Lower lobe of right lung (tissue), 2 donors: ENCODE measurements at places on chromosomes 7 and 10. TPM values are rescaled to one million over a fixed set of nuclear protein-coding genes. Genes with fewer than 3 reads are reported as not detected.

SPDYE16 gene
- 0.18 TPM for total RNA-seq

HOXA10 gene
- 0.38 TPM for total RNA-seq

FGL2 gene
- total RNA-seq: 33.0 TPM

ZNF789 gene
- total RNA-seq: 11.1 TPM

LIPF gene
- not detected for total RNA-seq

CCL24 gene
- 4.1 TPM for total RNA-seq

HYAL4 gene
- not detected for total RNA-seq

PPP1R9A gene
- 28.9 TPM for total RNA-seq

LIPK gene
- total RNA-seq: not detected

ZNF282 gene
- 20.9 TPM for total RNA-seq

PSD gene
- total RNA-seq: 5.3 TPM

FKBP9 gene
- 104 TPM for total RNA-seq

CLRN3 gene
- total RNA-seq: not detected

MRLN gene
- not detected for total RNA-seq

ANKRD7 gene
- total RNA-seq: not detected

MYO1G gene
- total RNA-seq: 36.3 TPM

GRM3 gene
- total RNA-seq: not detected

MKI67 gene
- 4.8 TPM for total RNA-seq

PKD1L1 gene
- 0.59 TPM for total RNA-seq

ANKRD61 gene
- total RNA-seq: not detected

MNX1 gene
- 0.74 TPM for total RNA-seq

C10orf71 gene
- total RNA-seq: not detected

DYNC1I1 gene
- 1.3 TPM for total RNA-seq

HECW1 gene
- total RNA-seq: 0.06 TPM

VSIR gene
- total RNA-seq: 117 TPM

PHYHIPL gene
- not detected for total RNA-seq

ZNF862 gene
- total RNA-seq: 20.7 TPM

BTRC gene
- total RNA-seq: 17.3 TPM

GDF2 gene
- not detected for total RNA-seq

SFMBT2 gene
- 22.3 TPM for total RNA-seq

SHLD2 gene
- 23.2 TPM for total RNA-seq

GIMAP6 gene
- total RNA-seq: 69.3 TPM

ACSL5 gene
- total RNA-seq: 81.1 TPM

C10orf67 gene
- 1.2 TPM for total RNA-seq

SPAM1 gene
- not detected for total RNA-seq

CFAP43 gene
- total RNA-seq: 12.9 TPM

FAM25A gene
- total RNA-seq: not detected

MEOX2 gene
- total RNA-seq: 17.1 TPM

NAT16 gene
- not detected for total RNA-seq

PRR15 gene
- total RNA-seq: 4.1 TPM

ARHGAP22 gene
- 9.6 TPM for total RNA-seq

ABCC2 gene
- total RNA-seq: 1.9 TPM

CPA4 gene
- total RNA-seq: not detected

MBL2 gene
- total RNA-seq: not detected

SLC16A12 gene
- total RNA-seq: 1.0 TPM

GRIFIN gene
- not detected for total RNA-seq

EPHA1 gene
- total RNA-seq: 9.0 TPM

NET1 gene
- total RNA-seq: 46.7 TPM

CDNF gene
- total RNA-seq: 1.3 TPM
